ENCODE measurements at places on chromosomes 16 and 17.

GRCh38 chr16:29644338-29644857 is 18.6 kb upstream of the SPN start:
- DNase-seq: no peak

DNA sequence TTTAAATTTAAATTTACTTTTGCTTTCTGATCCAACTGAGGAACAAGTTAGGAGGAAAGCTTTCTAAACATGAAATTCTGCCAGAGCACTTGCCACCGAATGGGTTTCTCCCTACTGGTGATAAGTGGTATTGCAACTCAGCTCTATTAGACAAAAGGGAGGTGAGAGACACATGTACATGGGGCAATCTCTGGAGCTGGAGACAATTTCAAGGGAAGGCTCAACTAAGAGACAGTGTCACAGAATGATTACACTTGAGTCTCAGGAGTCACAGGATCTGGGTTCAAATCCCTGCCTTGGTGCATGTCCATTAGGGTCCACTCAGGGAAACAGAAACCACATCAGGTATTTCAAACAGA is 37.4 kb downstream of the SOCS1 start:
- DNase-seq: no peak

DNA sequence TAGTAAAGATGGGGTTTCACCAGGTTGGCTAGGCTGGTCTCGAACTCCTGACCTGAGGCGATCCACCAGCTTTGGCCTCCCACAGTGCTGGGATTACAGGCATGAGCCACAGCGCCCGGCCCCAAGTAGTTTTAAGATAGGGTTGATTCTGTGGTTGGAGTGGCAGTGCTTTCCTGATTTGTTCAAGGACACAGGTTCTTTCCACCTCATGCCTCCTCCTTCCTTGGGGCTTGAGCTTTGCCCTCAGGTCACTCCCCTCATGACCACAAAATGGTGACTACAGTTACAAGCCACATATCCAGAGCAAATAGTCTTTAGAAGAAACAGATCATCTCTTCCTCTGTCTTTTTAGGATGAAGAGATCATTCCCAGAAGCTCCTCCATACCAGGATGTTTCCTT is 25.3 kb upstream of the SMURF2 start:
- no peak for DNase-seq

DNA sequence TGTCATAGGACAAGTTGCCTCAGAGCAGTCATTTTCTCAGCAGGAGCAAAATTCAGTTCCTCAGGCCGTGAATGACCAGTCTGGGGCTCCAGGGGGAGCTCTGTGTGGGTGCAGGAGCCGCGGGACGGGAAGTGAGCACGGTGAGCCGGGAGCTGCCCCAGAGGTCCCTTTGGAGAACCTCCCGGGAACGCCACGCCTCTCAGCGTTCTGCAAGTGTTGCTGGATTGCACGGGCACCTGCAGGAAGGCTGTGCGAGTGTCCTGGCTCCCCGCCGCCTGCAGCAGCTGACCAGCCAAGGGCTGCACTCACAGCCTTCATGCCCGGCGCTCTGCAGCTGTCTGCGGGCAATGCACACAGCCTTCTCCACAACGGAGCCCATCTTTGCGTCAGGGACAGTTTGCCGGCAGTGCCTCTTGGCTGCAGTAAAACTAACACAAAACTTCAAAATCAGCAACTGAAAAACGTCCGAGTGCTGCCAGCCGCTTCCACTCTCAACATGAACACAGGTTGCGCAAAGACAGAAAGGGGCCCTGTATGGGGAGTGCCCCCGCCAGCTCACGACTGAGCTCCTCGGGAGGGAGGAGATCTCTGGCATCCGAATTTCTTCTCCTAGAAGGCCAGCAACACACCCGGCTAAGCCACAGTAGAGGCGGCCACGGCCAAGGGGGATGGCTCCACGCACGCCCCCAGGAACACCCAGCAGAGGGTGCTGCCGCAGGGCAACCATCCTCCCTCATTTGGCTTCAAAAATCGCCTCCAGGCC is 16.0 kb downstream of the NDUFAF8 start:
- no peak for DNase-seq

- DNase-seq: no peak
These were observed 1056.3 kb downstream of the CDH11 start for GRCh38 chr16:64065523-64065922.

DNA sequence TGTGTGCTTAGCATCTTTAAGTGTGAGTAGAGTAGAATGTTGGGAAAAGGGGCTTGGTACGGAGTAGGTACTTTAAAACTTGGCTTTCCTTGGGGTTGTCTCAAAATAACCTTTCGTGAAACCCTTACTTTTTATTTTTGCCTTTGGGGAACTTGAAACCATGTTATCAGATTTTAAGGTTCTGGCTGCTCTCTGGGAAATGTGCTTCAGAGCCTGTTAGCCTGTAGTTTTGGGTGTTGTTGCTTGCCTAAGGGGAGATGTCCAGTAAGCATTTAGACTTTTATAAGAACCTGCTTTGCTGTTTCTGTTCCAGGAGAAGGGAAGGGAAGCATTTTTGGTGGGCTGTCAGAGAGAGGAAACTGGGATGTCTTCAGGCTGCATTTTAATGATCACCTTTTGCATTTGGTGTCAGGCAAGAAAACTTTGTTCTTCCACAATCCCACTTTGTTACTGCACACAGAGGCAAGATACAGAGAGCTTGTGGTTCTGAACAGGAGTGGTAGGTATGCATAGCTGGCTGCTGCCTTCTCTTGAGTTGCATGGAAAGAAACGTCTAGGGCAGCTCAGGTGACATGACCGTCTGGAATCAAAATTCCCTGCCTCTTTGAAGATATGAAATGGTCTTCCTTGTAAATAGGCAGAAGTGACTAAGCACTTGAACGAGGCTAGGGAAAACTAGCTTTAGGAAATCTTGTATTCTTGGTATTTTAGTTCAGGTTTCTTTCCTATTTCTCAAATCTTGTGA is 1.7 kb downstream of the RABEP1 start:
- DNase-seq: no peak

GRCh38 chr17:45660474-45660873 is 123.6 kb upstream of the CRHR1 start:
- DNase-seq: no peak

- DNase-seq: peak; percentile 91
These were observed 951 bp upstream of the GPRC5C start for GRCh38 chr17:74430706-74431567.

DNA sequence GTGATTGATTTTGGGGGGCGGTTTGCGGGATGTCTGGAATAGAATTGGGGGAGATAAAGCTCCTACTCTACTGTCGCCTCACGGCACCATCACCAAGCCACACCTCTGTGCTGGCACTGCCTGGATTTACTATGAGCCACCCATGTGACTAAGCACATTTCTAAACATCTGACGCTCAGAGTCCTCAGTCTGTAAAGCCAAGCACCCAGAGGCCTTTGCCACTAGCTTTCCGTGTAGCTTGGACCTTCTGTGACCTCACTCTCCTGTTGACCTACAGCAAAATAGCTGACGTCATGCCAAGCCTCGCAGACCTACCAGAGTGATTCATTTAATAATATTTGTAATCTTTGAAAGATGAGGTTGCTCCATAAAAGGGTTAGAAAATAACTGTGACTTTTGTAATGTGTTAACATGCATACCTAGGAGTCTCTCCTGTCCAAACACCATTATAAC is 38.5 kb upstream of the MYOCD start:
- DNase-seq: no peak

- DNase-seq: no peak
These were observed 96.9 kb downstream of the SKAP1 start for GRCh38 chr17:48333034-48333530.

DNA sequence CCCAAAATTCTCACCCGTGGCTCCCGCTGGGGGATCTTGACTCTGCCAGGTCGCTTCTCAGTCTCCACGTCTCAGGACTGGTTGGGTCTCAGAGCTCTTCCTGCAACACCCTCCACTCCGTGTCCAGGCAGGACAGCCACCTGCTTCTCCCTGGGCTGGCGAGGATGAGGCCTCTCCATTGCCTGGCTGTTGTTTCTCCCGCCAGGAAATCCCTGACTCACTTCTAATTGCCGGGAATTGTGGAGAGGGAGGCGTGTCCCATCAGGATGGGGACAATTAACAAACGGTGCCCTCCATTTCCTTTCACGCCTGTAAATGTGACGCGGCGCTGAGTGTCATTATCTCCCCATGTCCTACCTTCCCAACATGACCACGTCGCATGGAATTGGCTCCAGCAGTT is 204.5 kb downstream of the RBFOX3 start:
- no peak for DNase-seq

DNA sequence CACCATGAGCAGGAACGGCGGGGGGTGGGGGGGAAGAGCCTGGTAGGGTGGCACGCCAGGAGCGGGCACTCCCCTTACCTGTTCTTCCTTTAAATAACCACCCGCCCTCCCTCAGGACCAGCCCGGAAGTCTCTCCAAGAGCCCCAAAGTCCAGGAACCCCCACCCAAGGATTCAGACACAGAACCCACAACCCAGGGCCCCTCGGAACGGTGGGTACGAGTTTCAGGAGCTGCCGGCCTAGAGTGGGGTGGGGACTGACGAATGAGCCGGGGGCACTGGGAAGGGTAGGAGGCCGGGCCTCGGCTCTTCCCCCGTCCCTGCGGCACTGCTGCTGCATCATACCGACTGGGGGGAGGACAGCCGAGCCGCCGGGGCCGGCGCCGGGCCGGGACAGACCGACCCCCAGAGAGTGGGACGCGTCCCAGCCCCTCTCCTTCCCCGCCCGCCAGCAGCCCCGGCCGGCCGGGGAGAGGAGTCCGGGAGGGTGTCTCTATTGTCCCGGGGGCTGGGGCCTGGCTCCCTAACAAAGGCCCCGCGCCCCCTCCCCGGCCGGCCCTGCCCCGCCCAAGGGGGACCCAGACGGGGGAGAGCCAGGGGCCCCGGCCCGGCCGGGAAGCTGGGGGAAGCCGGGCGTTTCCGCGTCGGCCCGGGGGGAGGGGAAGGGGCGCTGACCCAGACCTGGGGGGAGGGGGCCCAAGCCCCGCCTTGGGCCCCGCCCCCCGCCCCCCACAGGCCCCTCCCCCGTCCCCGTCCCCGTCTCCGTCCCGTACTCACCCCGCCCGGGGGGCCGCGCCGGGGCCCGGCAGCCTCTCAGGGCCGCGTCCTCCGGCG is 747 bp downstream of the ATXN7L3 start:
- DNase-seq: no peak

- DNase-seq: no peak
These were observed 18.0 kb downstream of the GRB7 start for GRCh38 chr17:39755554-39756379.

DNA sequence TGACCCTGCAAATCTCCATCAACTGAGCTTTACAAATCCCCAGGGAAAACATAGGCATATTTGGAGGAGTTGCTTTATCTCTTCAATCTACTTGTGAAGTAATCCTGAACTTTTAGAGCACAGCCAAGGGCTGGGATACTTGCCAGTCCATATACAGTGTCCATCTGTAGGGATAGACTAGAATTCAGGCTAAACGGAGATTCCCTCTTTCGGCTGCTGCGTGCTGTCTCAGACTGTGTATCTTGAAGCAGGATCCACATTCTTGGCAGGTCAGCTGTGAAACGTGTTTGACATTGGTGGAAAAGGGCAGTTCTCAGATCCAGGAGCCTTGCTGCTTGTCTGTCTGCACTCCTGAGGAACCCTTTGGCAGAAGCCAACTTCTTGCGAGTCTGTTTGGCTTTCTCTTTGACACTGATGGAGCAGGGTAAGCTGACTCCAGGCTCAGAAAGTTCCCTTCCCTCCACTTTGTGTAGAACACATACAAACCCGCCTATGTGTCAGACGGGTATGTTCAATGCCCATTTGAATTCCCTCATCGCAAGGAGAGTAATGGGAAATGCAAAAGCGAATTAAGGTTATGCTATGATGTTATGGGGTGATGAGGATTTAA is 221.8 kb downstream of the MAP2K4 start:
- no peak for DNase-seq

GRCh38 chr16:2143878-2144485 is 4.4 kb upstream of the RAB26 start:
- no peak for DNase-seq

GRCh38 chr16:84920333-84920732 is 91.0 kb downstream of the ZDHHC7 start:
- DNase-seq: no peak

GRCh38 chr16:1788095-1788707 is 5.3 kb downstream of the IGFALS start:
- no peak for DNase-seq

- DNase-seq: no peak
These were observed 43.7 kb upstream of the TNRC6A start for GRCh38 chr16:24685539-24686432.

DNA sequence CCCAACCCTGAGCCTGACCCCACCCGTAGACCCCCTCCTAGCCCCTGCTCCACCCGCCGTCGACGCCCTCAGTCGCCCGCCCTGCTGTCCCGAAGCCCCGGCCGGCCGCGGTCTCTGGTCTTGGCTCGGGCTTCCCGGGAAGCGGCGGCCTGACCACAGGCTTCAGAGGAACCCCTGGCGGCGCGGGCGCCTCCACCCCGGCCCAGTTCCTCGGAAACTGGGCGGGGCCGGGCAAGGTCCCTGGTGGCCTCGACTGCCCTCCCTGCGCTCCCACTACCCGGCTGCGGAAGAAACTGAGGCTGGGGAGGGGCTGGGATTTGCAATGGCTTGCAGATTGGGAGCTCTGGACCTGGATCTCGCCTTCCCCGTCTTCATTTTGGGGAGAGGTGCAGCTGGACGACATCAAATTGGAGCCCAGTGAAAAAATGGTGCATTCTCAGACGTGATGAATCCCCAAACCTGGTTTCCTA is 692 bp upstream of the SOCS1 start:
- DNase-seq: no peak

- no peak for DNase-seq
These were observed 5.8 kb upstream of the GNA13 start for GRCh38 chr17:65062171-65062915.

DNA sequence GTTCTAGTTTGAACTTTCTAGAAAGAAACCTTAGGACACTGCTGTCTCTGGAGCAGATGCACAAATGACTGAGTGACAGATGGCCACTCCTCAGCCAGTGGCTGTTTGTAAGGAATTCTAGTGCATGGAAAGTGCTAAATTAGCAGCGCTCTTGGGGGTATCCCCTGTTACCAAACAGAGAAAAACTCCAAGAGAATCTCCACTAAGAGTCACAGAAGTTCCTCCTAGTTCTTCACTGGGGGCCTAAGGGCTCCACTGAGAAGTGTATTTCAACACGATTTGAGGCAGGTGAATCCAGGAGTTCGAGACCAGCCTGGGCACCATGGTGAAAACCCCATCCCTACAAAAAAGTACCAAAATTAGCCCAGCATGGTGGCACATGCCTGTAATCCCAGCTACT is 18.1 kb upstream of the IRF8 start:
- DNase-seq: no peak

DNA sequence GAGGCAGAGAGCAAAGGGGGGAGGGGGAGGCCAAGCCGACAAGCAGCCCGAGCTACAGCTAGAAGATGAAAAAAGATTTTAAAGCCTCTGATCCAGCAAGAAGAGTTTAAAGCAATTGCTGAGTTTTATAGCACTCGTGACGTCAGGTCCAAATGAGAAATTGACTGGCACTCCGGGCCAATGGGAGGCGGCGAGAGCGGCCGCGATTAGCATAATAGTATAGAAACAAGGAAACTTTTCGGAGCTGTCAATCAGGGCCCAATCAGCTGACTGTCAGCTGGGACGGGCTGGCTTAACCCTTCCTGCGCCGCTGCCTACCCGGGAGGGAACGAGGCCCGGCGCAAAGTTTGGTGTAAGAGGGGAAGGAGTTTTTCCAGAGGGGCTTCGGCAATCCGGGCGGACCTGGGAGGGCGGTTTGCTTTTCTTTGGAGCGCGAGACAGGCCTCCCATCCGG is at the start of gene MAF:
Gene MAF, minus strand, starts transcription at position 100 of the 454 bp plus-strand sequence. CDS start 835 bp downstream, outside the sequence.
- DNase-seq: peak; percentile 88

Data from epithelial cell of proximal tubule (primary cell).